ENCODE measurements at places on chromosomes 2 and 18. TPM values are rescaled to one million over a fixed set of nuclear protein-coding genes. Genes with fewer than 3 reads are reported as not detected.

DNA sequence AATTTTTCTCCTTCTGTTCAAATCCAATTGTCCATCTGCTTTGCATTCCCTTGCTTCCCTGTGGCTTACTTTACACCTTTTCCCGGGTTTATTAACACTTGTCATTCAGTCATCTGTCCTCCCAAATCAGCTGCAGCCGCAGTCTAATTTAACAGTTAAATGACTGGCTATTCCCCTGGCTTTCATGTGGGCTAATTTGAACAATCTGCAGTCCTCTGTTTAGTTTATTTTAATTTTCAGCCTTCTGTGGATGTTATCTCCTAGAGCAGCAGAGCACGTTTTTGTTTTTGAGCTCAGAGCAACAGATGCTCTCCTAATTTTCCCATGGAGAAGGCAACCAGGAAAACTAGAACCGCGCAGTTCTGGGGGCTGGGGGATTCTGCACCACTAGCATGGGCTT, 55.0 kb downstream of the MEP1B start:
- DNase-seq, result no peak

DNA sequence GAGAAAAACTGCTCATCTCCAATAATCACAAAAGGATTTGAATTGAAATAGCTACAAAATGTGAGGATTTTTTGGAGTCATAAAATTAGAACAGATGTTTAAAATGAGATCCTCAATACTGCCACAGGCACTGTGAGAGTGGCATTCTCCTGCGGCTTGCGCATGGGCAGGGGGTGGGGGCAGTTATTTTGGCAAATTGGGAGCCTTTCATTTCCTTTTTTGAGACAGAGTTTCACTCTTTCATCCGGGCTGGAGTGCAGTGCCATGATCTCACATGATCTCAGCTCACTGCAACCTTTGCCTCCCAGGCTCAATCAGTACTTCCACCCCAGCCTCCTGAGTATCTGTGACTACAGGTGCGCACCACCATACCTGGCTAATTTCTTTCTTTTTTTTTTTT, 42.4 kb downstream of the POMC start:
- no peak for DNase-seq

- no peak for DNase-seq
Observed at GRCh38 chr2:16148632-16149348, 208.4 kb downstream of the MYCN start.

GRCh38 chr2:47046271-47046670, 108.8 kb downstream of the STPG4 start:
- DNase-seq, result no peak

GRCh38 chr18:11055721-11056120, 93.6 kb downstream of the PIEZO2 start:
- no peak for DNase-seq

Gene KLHL14
- not detected for total RNA-seq

All from psoas muscle (tissue), 8 donors.